H7 (cell line): ENCODE measurements at places on chromosomes 4 and X. TPM values are rescaled to one million over a fixed set of nuclear protein-coding genes. Genes with fewer than 3 reads are reported as not detected.

Gene HS3ST1
- total RNA-seq, result 0.07 and 0.17 TPM in 2 replicates

Gene SMR3B
- total RNA-seq, result not detected in 2 replicates

GRCh38 chrX:43718546-43718945 lies 62.4 kb downstream of the MAOA start:
- DNase-seq, result no peak

GRCh38 chrX:56813318-56813837 lies 84.3 kb downstream of the NBDY start:
- DNase-seq, result no peak

DNA sequence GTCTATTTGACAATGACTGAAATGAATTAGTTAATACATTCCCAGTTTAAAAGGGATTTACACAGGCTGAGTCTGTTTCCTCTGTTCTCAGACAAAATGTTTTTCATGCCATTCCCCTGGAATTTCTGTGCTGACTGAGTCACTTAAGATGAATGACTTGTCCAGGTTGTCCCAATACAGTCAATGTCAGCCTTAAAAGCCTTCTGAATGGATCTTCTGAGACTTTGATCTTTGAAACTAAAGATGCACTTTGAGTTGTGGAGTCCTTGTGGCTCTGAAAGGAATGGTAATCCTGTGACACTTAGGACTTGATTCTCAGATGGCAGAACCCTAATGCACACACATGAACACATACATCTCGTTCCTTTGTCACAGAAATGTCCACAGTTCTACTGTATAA lies 622.2 kb upstream of the GRID2 start:
- DNase-seq, result no peak

GRCh38 chrX:150058728-150059127 lies 120.4 kb upstream of the EOLA2 start:
- DNase-seq, result no peak

DNA sequence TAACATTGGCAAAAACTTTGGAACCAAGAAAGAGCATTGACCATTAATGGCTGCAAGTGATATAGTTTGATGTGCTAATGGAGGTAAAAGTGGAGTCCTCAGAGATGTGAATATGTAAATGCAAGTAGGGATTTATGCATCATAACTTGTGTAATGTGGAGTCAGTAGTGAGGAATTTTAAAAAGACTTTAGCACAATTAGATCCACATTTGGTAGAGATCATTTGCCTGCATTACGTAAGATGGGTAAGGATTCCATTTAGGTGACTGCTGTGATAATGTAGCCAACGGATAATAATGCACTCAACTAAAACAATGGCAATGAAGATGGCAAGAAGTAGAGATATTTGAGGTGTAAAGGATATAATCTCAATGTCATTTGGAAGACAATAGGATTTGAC lies 1128.4 kb downstream of the ADGRL3 start:
- no peak for DNase-seq

- DNase-seq, result peak; percentile 22
These were observed 29.1 kb upstream of the CD38 start for GRCh38 chr4:15749001-15749400.

DNA sequence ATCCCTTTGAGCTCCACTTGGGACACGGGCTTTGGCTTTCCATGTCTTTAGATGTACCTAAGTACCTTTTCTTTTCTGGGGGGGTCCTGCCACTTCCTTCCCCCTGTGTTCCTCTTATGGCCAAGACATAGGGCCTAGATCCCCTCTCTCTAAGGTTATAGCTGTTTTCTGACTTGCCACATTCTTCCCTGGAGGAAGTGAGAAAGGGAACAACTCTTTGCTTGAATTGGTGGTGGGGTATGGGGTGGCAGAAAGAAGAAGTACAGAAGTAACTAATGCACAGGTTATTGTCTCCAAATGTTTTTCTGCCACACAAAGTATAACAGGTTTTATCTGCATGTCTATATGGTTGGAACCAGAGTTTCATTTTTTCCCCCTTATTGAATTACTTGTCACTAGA lies 29.7 kb upstream of the DIPK2B start:
- DNase-seq, result no peak

DNA sequence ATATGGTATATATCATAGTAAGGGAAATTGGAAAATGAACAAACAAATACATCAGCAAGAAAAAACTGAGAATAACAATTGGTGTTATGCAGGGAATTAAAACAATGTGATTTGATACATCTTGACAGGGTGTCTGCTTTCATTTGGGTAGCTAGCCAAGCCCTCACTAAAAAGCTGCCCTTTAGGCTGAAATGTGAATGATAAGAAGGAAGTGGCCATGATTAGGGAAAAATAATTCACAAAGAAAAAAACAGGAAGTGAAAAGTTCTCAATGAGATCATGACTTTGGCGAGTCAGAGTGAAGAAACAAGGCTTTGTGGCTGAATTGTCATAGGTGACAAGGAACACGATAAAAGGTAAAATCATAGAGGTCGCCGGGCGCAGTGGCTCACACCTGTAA lies 675.8 kb upstream of the SLIT2 start:
- no peak for DNase-seq

DNA sequence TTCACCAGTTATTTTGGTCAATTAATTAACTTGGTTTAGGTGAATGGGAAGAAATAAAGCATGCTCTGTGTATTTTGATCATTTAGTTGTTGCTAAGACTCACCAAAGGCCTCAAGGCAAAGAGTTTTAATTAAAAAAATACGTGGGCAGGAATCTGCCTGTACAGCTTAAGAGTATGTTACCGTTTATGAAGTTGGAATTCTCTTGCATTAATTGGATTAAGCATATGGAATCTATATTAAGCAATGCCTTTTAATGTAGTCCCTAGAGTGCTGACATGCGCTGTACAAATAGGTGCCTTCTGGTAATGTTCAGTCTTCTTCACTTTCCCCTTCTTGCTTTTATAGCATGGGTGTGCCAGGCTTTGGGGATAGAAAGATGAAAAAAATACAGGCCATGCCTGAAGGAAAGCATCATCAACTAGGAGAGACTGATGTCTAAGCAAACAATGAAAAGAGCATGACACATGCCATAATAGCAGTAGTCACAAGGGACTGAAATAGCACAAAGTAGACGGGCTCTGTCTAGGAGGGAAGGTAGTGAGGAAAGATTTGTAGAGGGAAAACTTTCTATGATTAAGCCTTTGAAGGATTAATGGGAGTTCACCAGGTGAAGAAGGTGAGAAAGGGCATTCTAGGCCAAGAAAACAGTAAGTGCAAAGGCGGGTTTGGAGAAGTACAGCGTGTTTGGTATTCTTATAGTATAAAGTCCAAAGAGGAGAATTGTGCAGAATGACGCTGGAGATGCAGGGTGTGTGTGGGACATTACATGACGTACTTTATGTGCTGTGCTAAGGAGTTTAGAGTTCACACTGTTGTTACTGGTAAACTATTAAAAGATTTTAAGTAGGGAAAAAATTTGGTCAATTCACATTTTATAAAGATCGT lies 226.1 kb upstream of the ANXA3 start:
- no peak for DNase-seq

DNA sequence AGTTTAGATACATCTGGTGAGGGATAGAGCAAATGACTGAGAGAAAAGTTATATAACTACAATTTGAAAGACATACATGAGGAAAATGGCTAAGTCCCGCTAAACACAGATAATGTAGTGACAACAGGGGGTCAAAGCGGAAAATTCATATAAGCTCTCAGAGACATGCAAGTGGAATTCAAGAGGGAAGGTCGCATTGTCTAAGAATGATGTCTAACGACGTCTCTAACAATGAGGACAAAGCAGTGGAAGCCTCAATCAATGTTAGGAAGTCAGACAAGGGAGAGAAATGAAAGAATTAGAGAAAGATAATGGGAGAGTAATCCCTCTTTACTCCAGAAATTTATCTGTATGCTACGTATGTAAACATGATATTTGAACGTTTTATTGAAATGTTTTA lies 113.4 kb downstream of the ANTXR2 start:
- DNase-seq, result no peak

GRCh38 chr4:27692158-27692557 lies 831.5 kb downstream of the STIM2 start:
- DNase-seq, result peak; percentile 5

DNA sequence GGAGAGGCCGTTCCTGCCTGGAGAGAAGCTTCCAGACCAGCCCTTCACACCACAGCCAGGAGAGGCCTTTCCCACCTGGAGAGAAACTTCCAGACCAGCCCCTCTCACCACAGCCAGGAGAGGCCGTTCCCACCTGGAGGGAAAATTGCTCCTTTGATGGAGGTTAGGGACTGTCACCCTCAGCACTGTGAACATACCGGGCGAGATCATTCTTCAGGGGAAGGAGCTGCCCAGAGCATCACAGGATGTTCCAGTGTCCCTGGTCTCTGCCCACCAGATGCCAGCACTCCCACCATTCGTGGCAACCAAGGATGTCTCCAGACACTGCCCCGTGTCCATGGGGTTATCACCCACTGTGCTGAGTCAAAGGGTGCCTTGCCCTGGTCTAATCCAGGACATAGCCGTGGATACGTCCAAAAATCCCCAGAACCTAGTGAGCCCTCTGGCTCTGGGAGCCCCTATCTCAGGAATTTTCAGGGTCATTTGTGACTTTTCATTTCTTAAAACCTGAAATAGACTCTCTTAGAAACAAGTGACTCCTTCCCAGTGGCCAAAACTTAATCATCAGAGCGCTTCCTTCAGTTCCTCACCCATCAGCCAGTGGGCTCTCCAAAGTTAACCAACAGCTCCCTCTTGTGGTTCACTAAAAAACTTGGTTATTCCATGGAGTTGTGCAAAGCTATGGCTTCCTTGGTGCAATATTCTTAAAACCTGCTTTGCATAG lies 80.2 kb downstream of the CRMP1 start:
- DNase-seq, result peak; percentile 82

GRCh38 chr4:138291431-138291830 lies 49.3 kb upstream of the SLC7A11 start:
- DNase-seq, result no peak
